ENCODE measurements at places on chromosomes 6 and 20.

DNA sequence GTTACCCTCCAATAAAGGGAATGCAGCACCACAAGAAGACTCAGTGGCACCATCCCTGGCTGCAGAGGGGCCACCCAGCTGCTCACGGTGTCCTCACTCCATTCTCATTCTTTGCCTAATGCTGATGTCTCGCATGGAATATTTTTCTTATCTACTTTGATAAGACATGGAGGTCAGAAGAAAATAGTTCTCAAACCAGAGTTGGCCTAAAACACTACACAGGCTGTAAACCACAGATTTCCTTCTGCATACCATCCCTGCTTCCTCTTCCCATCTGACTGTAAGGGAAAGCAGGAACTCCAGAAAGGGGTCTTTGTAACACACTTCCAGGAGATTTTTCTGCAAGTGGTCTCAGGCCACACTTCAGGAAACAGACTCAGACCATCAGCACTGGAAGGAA, 43.1 kb upstream of the CD93 start:
- DNase-seq, result no peak

DNA sequence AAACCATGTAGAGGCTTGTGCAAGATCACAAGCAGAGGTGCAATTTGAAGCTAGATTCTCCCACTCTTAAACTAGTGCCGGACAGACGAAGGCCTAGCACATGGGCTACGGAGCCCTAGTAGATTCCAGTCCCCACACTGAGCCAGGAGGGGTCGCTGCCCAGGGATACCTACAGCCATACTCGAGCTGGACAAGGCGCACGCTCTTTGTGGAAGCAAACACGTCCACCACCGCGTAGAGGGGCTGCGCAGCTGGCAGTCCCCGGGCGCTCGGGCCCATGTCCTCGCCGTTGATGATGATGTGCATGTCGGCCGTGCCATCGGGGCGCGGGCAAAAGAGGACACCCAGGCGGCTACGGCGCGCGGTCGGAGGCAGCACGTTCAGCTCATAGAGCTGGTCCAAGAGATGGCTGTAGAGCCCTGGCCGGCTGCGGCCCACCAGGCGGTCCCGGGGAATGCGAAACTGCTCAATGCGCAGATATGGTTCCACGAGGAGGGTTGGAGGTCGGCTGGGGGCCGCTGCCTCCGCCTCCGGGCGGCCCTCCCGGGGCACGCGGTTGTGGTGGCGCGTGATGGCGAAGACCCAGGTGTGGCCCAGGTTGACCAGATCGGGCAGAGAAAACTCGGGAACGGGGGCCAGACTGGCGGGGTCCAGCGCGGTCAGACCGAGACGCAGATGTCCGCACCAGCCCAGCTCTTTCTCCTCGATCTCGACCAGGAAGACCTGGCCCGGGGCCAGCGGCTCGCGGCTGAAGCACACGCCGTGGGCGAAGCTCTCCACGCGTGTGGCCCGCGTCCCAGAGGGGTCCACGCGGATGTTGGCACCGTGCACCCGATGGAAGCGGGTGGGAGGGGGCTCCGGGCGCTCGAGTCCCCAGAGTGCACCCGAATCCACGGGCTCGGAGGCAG, 677 bp downstream of the NEURL2 start:
- DNase-seq, result peak; percentile 91

DNA sequence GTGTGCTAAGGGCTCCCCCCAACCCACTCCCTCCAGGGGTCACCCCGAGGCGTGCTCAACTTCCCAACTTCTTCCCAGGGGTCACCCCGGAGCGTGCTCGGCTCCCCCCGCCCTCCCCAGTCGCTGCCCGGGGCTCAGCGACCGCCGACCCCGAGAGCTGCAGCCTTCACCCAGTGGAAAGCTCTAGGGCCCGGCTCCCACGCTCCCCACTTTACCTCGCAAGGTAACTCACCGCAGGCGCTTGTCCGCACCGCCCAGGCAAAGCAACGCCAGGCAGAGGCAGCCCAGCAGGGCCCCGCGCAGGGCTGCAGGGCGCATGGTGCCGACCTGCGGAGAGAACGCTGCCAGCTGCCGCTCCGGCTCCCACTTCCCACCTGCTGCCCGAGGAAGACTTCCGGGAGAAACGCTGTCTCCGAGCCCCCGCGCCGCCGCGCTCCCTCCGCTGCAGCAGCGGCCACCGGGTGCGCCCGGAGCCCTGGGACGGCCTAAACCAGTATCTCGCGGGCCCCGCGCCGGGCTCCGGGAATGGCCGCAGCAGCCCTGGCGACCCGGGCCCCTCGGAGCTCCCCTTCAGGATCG, 396 bp downstream of the RNASET2 start:
- DNase-seq, result no peak

- DNase-seq, result no peak
Observed at GRCh38 chr20:25439328-25439727, 31.9 kb downstream of the GINS1 start.

DNA sequence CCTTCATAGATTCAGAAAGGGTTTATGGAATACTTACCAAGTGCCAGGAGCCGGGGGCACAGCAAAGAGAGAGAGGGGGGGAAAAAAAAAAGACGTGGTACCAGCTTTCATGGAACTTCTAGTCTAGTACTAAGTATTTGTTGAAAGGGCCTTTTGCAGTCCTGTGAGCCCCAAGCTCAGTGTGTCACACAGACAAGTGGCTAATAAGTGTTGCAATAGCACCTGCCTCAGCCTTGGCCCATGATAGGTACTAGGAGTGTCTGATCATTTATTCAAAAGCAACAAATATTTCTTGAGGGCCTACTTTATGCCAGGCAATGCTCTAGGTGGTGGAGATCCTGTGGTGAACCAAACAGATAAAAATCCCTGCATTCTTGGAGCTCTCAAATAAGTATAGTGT, 7.9 kb downstream of the MYLK2 start:
- DNase-seq, result no peak

GRCh38 chr6:4568138-4568537, 208.1 kb upstream of the CDYL start:
- DNase-seq, result no peak

DNA sequence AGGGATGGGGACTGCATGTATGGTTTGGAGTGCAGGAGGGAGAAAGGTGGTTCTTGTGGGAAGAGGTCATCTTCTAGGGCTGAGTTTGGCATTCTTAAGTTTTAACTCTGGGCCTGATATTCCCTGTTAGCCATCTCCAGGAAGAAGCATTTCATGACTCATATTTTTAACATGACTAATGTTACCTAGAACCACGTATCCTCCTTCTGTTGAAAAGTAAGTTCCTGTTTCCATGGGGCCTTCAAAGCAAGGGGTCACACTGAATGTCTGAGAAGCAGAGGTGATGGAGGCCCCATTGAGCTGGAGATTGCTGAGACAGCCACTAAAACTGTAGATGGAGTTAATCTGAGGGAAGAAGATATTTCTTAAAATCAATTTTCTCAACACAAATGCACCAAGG, 30.2 kb downstream of the FAM229B start:
- DNase-seq, result no peak

Data from substantia nigra (tissue), 51 donors.